Muscle of leg (tissue), 16 donors: ENCODE measurements at places on chromosomes 3 and 15. TPM values are rescaled to one million over a fixed set of nuclear protein-coding genes. Genes with fewer than 3 reads are reported as not detected.

GRCh38 chr3:141271279-141272030 lies 39.8 kb downstream of the PXYLP1 start:
- no peak for DNase-seq

FOXL2NB gene
- polyA plus RNA-seq: not detected

- DNase-seq: no peak
Measured at GRCh38 chr3:67998281-67998680, 343.9 kb upstream of the SUCLG2 start.

TAGLN3 gene
- 3.5 TPM for polyA plus RNA-seq

DNA sequence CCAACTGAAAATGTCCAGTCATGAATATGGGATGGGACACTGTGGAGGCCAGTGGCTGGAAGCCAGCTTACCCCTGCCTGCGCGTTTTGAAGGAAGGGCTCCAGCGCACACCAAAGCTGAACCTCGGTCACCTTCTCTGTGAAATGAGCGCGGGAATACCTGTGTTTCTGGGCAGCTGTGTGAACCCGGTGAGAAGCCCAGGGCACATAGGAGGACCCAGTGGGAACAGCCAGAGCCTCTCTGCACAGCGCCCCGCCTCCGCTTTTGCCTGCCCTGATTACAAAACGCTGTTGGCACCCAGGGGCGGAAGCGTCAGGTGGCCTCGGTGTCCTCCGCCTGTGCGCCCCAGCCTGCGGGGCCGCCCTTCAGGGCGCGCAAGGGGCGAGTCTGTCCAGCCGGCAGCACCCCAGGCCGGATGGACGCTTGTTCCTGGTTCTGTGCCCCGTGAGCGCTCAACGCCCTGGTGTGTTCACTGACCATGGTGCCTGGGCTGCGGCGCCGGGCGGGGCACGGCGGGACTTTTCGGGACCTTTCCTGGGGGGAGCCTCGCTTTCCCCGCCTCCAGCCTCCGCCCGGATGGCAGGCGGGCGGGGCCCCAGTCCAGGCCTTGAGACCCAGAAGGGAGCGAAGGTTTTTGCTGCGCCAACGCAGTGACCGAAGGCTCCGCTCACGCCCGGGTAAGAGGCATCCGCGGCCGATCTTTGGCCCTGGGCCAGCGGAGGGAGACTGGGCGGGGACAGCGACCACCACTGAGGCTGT lies at the start of gene SQOR:
SQOR (plus strand) TSS at position 598 of the 759 bp plus-strand sequence. CDS start 23,895 bp downstream, outside the sequence.
- peak; percentile 66 for DNase-seq
